ENCODE measurements at places on chromosomes 12 and 14.
A peak's percentile ranks its signal among the peaks of the same experiment; 100 is the strongest.

DNA sequence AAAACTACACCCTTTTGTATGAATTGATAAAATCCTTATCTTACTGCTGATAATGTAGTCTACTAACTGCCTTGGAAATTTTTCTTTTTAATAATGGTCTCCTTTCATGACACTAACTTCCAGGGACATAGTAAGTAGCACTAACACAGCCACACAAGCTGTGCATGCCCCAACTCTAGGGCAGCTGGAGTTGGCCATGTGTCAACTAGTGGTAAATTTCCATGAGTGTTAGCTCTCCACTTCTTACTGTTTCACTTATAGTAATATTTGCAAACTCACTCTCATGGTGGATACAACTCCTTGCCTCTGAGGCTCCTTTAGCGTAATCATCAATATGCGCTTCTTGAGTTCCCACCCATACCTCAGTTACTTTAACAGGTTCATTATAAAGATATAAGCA lies 38.0 kb downstream of the LGR5 start:
- no peak for DNase-seq

DNA sequence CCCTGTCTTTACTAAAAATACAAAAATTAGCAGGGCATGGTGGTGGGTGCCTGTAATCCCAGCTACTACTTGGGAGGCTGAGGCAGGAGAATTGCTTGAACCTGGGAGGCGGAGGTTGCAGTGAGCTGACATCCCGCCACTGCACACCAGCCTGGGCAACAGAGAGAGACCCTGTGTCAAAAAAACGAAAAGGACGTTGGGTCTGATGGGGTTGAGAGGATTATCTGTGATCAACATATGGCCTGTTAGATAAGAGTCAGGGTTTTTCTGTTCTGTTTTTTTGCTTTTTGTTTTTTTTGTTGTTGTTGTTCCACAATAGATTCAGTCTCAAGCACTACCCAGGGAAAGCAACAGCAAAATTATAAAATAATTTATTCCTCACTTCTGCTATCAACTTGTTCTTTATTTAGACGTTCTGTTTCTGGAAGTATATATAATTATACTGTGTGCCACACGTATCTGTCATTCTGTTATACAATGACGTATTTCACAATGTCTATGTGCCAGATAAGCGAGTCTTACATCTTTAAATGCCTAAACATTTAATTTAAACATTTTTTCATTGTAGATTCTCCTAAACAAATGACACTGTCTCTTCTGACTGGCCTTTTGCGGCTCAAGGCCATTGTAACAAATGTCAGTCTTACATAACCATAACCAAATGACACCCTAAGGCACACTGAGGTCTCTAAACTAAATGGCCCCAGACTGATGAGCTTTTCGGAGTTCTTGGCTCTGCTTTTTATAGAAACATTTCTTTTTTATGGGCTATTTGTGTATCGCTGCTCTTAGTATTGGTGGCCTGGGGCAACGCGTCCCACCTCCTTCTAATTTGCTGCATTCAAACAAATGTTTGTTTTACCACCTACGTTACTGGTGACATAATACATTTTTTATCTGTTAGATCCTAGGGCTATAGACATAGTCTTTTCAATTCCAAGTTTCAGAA lies 7.2 kb upstream of the P2RX4 start:
- no peak for DNase-seq

DNA sequence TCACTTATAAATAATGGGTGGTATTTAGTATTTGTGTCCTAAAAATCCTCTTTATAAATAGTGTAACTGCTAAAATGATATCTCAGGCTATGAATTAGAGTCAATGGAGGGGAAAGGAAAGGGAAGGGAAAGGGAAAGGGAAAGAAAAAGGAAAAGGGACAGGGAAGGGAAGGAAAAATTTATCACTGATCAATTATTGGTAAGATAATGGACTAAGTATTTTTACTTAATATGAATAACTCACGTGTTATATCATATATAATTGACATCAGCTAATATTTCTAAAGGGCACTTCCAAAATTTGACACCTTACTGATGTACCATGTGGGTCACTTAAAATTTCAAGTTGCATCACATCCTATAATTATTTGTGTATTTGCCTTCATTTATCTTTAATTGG lies 193.1 kb downstream of the LRFN5 start:
- DNase-seq: no peak

- peak; percentile 45 for DNase-seq
Measured at GRCh38 chr12:116508145-116509121, 50.7 kb upstream of the MAP1LC3B2 start.

- DNase-seq: no peak
Measured at GRCh38 chr14:21320913-21321312, 41.0 kb downstream of the RPGRIP1 start.

Measured in suppressor macrophage treated with lipopolysaccharide for 4 hours (primary cell).